ENCODE measurements at places on chromosomes 1 and 21.

DNA sequence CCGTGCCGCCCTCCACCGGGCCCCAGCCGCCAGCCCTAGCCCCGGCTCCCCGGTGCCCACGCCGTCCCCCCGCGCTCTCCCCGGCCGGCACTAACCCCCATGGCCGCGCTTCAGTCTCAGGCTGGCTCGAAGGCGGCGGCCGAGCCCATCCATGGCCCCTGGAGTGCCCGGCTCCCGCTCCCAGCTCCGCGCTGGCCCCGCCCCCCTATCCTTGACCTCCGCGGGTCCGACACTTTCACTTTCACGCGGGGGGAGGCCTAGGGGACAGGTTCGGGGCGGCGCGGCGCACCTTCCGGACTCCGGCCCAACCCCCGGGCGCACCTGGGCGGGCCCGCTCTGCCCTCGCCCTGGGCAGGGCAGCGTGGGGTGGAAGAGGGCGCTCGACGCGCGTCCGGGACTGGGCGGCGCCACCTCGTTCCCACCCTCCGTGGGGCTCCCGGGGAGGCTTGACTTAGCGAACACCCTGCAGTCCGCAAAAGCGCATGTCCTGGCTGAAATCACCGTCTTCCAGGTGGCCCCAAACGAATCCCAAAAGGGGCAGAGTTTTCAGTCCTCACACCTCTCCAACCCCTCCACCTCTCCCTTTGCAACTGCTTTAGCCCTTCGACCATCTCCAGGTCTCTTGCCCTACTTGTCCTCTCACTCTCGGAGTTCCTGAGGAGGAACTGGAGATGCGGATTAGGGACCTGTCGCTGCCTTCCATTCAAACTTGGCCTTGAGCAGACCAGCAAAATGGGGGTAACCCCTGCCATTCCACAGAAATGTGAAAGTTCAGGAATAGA is 3.9 kb upstream of the DENND2D start:
- no peak for DNase-seq

DNA sequence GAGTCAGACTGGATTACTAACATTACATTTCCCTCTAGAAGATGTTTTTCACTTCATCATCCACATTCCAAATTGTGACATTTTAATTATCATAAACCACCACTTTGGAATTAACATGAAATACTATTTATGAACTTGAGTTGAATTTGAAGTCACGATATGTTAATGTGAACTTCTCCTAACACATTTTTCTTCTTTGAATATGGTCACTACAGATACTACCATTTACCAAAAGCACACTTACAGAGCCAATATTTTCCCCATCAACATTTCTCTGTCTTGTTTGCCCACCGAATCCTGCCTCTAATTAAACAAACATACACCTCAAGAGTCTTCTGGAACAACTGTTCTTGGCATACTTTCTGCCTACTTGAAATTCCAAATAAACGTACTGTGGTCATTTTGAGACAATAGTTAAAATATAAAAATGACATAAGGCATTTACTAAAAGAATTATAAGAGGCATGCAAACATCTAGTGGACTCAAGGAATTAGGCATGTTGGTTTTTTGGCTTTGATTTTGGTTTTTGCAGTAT is 177.4 kb downstream of the AKT3 start:
- DNase-seq = no peak

- no peak for DNase-seq
Observed at GRCh38 chr1:64497088-64497883, 27.4 kb downstream of the CACHD1 start.

DNA sequence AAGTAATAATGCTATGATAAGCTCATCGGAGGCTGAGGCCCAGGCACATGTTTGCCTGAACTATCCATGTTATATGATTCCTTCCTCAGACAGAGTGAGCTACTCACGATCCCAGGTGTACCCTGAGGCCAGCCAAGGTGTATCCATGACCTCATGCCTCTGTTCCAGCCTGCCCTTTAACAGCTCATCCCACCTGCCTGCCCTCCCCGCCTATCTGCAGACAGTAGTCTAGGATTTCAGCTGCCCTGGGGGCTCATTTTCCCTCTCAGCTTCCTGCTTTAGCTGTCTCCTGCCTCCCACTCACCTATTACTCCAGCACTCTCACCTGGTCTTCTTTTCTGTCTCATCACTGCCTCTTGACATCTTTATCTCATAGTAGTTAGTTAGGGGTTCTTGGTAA is 1.9 kb upstream of the IL24 start:
- DNase-seq = no peak

GRCh38 chr1:202158810-202159533 is 1.4 kb downstream of the PTPN7 start:
- no peak for DNase-seq

DNA sequence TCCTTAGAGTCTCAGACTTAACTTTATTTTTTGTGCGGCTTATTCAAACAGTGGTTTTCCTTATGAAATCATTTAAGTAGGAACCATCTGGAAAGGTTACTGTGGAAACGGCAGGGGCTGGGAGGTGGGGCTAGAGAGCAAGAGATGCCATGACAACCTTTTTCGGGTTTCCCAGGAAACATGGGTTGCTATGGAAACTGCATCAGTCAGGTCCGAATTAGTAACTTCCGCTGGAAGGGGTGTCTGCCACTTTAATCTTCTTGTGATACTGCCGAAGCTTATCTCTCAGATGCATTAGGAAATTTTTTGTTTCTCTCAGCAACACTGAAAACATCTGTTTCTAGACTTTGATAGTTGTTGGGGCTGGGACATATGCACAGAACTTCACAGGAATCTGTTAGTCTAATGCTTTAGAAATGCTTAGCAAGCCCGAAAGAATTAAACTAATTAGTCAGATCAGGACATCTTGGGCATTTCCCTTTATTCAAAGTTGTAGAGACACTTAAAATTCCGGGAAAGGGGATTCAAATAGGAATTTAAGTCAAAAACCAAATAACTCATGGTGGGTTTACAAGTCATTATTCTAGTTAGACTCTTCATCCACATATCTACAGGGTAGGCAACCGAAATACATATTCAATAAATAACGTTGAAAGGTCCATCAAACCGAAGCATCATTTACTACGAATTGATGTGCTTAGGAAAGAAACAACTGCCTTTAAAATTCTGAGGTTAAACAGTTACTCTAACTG is 2.6 kb downstream of the KCNA3 start:
- no peak for DNase-seq

DNA sequence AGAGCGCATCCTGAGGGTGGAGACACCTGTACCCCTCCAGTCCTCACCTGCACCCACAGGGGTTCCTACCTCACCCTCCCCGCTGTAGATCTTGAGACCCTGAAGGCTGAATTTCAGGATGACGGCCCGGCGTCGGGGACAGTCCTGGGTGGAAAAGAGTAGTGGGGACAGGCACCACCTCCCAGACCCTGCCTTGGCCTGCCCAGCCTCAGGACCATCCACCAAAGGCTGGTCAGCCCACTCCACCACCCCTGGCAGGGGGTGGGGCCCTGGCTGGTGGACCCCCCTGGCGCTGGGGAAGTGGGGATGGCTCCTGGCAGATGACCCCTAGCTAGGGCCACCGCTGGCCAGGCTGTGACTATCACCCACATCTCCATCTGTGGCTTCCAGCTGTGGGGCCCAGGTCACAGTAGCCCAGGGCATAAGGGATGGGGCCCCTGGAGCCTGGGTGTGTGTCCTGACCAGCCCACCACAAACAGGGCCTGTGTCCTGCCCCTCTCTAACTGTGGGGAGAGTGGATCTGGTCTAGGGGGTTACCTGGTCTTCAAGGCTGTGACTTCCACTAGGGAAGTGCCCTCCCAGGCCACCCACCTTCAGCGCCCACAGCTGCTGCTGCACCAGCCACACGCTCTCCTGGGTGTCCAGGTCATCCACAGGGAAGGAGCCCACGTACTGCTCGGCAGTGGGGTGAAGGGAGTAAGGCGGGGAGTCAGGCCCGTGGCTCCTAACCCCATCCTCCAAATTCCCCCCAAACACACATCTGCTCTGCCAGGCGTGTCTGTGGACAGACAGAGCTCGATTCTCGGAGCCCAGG is 5.4 kb downstream of the SH2D5 start:
- no peak for DNase-seq

DNA sequence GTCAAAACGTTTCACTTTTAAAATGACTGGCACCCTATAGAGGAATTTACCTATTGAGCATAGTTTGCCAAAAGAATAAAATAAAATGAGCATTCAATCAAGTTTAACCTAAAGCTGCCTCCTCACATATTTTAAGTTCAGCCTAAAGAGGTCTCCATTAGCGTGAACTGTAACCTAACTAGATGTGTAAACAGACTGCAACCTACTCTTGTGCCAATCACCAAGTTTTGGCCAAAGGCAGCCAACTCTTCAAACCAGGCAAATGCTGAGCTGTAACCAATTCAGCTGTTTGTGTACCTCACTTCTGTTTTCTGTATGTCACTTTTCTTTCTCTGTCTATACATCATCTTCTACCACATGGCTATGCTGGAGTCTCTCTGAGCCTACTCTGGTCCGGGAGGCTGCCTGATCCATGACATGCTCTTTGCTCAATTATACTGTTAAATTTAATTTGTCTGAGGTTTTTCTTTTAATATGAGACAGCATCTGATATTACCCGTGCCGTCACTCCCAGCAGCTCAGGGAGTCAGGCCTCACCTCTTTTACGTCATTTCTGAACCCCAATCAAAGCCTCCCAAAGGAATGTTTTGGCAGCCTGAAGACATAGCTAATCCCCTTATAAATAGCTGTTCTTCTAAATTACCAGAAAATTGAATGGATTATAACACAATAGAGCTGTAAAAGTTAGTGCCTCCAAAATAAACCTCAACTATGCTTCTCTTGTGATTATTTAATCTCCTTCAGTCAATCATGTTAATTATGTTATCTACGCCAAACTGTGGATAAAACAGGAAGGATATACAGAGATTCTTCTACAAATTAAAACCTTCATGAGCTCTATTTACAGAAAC is 81.0 kb upstream of the NR5A2 start:
- no peak for DNase-seq

DNA sequence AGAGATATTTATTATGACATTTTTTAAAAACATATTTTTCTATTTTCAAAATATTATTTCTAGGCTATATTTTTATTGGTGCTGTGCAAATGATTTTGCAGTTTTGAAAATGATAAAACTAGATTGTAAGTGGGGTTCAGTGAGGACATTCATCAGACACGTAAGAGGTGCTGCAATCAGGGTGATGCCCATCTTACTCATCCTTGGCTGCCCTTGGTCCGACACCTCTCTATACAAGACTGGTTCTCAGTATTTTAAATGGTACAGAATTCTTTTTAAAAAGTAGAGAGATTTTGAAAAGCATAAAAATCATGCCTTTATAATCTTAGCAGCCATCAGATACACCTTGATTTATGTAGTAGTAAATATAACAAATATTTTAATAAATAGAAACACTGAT is 24.0 kb downstream of the HENMT1 start:
- no peak for DNase-seq

- DNase-seq = no peak
Observed at GRCh38 chr1:153728305-153729066, 636 bp downstream of the INTS3 start.

GRCh38 chr1:66302815-66303214 is 231.1 kb upstream of the SGIP1 start:
- no peak for DNase-seq

DNA sequence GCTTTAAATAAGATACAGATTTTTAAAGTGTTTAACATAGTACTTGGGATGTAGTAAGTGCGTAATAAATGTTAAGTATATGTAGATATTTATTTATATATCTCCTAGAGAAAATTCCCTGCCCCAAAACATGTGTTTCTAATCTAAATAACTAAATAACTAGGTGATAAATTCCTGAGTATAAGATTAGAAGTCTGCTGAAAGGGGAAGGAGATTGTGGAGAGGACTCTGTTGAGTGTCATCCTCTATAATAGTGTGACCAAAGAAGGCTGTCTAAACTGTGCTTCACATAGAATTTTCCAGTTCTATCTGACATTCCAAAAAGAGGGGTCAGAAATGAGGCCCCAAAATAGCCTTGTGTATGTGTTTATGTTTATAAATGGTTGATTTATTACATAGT is 590.5 kb upstream of the ADAMTS5 start:
- DNase-seq = no peak

DNA sequence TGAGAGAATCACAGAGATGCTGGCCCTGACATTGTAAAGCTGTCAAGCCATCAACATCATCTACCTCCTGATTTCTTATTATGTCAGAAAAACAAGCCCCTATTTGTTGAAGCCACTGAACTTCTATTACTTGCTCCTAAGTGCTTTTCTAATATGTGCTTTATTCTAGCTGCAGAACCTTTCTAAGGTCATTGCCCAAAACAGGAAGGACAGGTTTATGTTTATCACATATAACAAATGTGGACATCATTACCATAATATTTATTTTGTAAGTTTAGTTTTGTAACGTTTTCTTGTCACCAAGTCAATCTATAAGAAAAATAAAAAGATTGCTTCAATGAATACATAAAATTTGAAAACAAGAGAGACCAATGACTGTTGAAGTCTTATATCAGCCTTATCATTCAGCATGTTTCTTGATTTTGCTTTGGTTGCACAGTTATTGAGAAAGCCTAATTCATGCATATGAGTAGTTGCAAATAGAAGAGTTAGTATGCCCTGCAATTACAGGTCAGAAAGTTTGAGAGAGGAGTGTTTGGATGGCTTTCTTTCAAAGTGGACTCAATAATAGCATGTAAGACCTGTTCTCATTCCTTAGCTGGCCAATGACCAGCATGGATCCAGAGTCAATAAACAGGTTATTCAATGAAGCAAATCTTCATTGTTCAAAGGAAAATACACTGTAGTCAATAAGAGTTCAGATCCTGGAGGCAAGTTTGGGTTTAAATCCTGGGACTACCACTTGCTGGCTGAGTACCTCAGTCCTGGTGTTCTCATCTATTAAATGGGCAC is 84.1 kb downstream of the MAB21L3 start:
- no peak for DNase-seq

DNA sequence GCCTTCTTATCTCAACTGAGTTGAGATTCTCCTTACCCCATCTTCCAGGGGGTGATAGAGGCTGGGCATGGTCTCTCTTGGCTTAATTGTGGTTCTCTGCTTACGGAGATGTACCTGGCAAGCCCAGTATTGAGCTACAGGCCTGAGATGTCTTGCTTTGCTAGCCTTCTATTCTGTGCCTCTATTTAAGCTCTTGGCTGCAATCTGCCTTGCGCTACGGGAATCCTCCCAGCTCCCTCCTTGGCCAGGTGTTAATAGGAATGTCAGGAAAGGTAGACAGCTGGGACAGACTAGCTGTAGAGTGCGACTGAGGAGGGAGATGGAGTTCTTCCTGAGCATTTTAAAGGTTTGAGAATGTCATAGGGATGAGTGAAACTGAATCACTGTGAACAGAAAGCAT is 10.6 kb upstream of the IKBKE start:
- DNase-seq = no peak

DNA sequence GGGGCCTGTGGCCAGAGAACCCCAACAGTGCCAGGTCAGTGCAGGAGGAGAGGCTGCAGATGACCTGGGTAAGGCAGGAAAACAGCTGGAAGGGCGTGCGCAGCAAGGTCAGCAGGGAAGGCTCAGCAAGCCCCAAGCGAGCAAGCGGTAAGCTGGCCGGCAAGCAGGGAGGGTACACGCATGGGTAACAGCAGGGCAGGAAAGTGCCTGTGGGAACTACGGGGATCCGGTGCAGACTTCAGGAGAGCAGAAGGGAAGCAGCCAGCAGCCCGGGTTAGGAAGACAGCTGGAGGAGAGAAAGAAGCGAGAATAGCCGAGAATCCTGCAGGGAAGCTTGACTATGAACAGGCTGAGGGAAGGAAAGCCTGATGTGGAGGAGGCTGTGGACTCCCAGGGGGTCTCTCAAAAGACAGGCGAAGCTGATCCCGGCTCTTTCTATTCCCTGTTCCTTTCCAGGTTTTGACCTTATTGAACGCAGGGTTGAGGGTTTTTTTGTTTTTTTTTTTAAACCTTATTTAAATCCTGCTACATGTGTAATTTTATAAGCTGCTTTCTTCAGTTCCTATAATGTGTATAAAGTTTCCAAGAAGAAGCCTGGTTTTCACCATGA is 20.9 kb downstream of the UMODL1 start:
- no peak for DNase-seq
